NCI-H1105 (cell line): ENCODE measurements at places on chromosomes 1 and 21.

- no peak for DNase-seq
Measured at GRCh38 chr1:89669441-89669840, 36.5 kb downstream of the LRRC8C start.

DNA sequence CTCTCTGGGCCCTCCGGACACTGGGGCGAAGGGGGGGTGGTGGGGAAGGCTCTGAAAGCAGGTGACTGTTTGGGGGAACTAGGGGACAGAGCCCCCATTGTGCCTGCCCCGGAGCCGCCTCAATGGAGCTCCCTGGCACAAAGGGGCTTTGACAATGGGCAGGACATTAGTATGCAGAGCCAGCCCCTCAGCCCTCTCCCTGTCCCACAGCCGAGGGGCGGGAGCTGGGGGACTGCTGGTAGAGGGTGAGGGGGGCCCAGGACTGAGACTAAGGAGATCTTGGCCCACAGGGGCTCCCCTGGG is 7.8 kb downstream of the KCNJ10 start:
- no peak for DNase-seq

- DNase-seq, result no peak
Measured at GRCh38 chr1:89041119-89041641, 18.5 kb upstream of the GBP3 start.

DNA sequence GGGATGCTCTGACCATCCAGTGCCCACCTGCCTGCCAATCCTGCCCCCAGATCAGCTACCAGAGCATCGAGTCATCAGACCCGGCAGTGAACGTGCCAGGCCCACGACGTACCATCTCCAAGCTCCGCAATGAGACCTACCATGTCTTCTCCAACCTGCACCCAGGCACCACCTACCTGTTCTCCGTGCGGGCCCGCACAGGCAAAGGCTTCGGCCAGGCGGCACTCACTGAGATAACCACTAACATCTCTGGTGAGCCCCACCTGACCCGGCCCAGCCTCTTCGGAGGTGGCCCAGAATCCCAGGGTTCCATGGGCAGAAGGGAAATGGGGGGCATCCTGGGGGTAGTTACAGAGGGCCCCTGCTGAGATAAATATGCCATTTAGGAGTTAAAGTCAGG is 43.1 kb downstream of the PTPRU start:
- no peak for DNase-seq

DNA sequence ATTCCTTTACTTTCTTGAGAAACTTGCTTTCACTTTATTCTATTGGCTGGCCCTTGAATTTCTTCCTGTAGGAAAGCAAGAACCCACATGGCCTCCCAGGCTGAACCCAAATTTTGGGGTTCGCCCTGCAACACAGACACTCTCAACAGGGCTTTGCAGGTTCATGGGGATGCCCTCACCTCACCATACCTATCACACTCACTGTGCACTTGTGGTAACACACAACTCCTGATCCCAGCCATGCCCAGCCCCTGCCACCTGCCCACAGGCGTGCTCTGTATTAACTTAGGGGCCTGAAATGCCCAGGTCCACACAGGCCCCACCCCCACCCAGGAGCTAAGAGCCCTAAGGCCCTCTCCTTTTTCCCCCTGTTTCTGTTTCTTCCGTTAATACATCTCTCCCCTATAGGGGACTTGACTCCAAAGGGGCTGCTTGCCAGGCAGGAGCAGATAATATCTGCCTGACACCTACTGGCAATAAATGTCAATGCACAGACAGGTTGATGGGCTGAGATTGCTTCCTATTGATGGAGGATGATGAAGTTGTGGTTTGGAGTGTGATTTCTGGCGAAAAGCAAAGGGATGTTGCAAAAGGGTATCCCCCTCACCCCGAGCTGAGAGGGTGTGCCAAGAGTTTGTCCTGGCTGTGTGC is 171.5 kb downstream of the AJAP1 start:
- DNase-seq, result peak; percentile 41

GRCh38 chr21:29523646-29524045 is 224.9 kb downstream of the BACH1 start:
- no peak for DNase-seq

DNA sequence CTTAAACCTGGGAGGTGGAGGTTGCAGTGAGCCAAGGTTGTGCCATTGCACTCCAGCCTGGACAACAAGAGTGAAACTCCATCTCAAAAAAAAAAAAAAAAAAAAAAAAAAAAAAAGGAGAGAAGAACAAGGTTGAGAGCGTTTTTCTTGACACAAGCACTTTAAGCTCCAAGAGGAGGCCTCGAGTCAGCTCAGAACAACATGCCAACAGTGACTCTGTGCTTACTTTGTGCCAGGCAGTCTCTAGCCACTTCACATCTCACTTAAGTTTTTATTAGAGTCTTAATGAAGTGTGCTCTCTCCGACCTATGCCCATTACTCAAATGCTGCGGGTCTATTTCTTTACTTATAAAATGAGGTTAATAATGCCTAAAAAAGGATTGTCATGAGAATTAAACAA is 13.0 kb downstream of the ATP1A1 start:
- no peak for DNase-seq

DNA sequence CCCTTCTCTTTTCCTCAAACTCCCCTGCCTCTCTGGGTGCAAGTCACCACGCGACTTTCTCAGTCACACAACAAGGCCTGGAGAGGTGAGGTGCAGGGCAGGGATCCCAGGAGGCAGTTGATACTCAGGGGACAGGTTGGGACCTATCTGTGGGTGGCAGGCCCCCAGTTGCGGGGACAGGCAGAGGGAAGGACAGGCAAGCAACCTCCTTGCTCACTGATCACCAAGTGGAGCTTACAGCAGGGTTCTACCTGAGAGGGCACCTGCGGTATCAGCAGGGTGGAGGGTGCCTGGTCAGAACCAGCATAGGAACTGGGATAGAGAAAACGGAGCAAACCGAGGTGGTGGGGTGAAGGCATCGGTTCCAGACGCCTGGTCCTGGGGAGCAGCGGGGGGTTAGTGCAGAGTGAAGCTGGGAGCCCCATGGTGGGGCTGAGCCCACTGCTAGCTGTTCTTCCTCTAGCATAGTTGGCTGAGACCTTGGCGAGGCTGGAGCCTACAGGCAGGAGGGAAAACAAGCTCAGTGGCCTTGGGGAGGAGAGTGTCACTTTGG is 24.4 kb upstream of the TENT5C start:
- no peak for DNase-seq

DNA sequence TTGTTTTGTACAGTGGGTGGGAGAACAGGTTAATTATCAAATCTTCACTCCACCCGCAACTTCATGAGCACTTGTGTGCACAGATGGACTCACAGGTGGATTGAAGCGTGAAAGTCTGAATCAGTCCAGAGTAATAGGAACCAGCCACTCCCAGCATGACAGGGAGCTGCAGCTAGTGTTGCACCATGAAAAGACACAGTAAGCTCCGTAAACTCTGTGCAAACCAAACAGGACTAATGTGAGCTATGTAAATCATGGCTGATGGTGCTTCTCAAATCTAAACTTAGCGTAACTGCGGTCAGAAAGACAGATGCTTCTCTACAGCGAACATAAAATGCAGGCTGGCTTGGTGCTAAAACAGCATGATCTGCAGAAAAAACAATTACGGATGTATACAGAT is 114.4 kb downstream of the CENPF start:
- DNase-seq, result no peak

DNA sequence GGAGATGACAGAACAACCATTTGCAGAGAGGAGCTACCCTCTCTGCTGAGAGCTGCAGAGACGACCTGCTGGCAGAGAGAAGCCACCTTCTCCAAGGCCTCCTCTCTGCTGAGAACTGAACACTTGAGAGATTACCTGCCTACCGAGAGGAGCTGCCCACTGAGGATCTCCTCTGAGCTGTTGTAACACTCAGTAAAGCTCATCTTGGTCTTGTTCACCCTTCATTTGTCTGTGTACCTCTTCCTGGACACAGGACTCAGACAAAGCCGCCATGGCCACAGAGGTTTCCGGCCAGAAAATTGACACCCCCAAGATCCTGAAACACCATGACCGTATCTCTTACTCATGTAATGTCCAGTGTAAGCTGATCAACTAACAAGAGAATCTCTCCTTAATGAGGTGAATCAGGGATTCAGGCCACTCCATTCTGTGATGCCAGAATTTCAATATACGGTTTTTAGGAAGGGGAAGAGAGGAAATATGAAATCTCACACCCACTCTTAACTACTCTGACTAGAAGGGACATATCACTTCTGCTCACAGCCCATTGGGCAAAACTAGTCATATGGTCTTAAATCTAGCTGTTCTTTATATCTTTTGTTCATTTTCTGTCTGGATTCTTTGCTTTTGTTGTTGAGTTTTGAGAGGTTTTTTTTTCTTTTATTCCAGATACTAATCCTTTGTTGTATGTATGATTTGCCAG is 83.8 kb downstream of the RHOU start:
- DNase-seq, result no peak

DNA sequence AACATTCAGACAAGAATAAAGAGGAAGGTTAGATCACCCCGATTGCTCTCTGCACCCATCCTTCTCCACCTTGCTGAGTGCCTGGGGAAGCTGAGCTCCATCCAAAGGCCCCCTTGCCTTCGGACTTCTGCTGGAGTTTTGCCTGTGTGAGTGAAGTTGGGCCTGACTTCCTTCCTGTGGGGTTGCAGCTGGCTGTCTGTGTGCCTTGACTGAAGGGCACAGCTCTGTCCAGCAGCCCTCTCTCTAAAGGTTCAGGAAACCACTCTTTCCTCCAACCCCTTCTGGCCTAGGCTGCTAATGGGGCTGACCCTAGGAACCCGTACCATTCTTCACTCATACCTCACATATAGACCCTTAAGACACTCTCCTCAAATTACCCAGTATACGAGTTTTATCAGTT is 173.4 kb upstream of the HMCN1 start:
- DNase-seq, result no peak
